ENCODE measurements at places on chromosomes 5 and 9. TPM values are rescaled to one million over a fixed set of nuclear protein-coding genes. Genes with fewer than 3 reads are reported as not detected.

Gene NTRK2
- not detected for total RNA-seq

Gene MYOZ3
- not detected for total RNA-seq

Gene IL3
- not detected for total RNA-seq

Gene TAF1L
- total RNA-seq: not detected

Gene NUTM2G
- not detected for total RNA-seq

Gene IGIP
- 0.85 TPM for total RNA-seq

Gene WNT8A
- total RNA-seq: not detected

Gene PDCD1LG2
- 4.0 TPM for total RNA-seq

Gene FBXW11
- 57.9 TPM for total RNA-seq

Gene FCN2
- total RNA-seq: not detected

Gene ZNF658
- 2.6 TPM for total RNA-seq

Gene CCNJL
- total RNA-seq: 13.8 TPM

Gene C6
- total RNA-seq: not detected

Gene MTMR12
- 15.7 TPM for total RNA-seq

Gene IFNB1
- total RNA-seq: not detected

Gene CATSPER3
- total RNA-seq: 0.13 TPM

Gene PCDHGB1
- 1.4 TPM for total RNA-seq
